GM23248 (cell line): ENCODE measurements at places on chromosomes 7 and 10. TPM values are rescaled to one million over a fixed set of nuclear protein-coding genes. Genes with fewer than 3 reads are reported as not detected.

The GIMAP4 gene
- total RNA-seq, result not detected in 2 replicates

The PDCD4 gene
- 49.9 and 52.7 TPM in 2 replicates for total RNA-seq

The INSYN2A gene
- 0.43 and 0.51 TPM in 2 replicates for total RNA-seq

The ELMO1 gene
- not detected in 2 replicates for total RNA-seq

- DNase-seq, result peak; percentile 62
These were observed 28.6 kb upstream of the SLC16A12 start for GRCh38 chr10:89563861-89564478.

DNA sequence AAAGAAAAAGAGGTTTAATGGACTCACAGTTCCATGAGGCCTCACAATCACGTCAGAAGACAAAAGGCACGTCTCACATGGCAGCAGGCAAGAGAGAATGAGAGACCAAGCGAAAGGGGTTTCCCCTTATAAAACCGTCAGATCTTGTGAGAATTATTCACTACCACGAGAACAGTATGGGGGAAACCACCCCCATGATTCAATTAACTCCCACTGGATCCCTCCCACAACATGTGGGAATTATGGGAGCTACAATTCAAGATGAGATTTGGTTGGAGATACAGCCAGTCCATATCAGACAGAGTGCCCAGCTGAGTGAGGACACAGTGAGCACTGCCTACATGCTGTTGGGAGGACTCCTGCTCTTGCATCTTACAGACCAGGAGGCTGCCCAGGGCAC is 148.4 kb downstream of the TEX36 start:
- DNase-seq, result no peak

DNA sequence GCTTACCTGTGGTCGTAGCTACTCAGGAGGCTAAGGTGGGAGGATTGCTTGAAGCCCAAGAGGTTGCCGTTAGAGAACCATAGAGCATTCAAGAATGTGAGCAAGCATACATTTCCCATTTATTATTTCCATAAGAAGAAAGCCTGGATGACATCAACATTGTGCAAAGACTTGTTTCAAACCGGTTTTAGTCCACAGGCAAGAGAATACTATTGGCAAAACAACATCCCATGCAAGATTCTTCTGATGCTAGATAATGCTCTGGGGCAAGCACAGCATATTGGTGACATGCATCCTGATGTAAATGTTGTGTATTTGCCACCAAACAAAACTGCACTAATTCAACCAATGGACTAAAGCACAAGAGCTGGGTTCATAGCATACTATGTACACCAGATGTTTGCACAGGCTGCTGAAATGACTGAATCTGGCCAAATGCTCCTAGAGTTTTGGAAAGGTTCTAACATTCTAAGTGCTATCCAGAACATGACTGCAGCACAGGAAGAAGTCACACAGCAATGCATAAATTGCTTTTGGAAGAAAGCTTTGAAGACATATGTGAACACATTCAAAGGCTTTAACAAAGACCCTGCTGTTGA is 42.6 kb downstream of the OTUD1 start:
- no peak for DNase-seq

- no peak for DNase-seq
These were observed 416.3 kb downstream of the ADRA2A start for GRCh38 chr10:111493024-111493625.

DNA sequence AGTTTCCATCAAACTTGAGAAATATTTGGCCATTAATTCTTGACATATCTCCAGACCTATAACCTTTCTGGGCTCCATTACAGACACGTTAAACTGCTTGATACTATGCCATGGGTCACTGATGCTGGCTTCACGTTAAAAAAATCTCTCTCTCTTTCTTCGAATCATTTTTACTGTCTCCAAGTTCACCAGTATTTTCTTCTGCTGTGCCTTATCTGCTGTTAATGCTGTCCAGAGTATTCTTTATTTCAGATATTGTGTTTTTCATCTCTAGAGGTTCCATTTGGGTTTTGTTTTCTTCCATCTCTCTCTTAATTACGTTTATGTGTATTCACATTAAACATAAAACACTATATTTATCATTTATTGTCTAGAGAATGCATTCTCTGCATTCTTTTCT is 12.8 kb upstream of the PRPF18 start:
- DNase-seq, result no peak

- peak; percentile 82 for DNase-seq
These were observed 59.8 kb upstream of the CHST15 start for GRCh38 chr10:124153023-124153826.

DNA sequence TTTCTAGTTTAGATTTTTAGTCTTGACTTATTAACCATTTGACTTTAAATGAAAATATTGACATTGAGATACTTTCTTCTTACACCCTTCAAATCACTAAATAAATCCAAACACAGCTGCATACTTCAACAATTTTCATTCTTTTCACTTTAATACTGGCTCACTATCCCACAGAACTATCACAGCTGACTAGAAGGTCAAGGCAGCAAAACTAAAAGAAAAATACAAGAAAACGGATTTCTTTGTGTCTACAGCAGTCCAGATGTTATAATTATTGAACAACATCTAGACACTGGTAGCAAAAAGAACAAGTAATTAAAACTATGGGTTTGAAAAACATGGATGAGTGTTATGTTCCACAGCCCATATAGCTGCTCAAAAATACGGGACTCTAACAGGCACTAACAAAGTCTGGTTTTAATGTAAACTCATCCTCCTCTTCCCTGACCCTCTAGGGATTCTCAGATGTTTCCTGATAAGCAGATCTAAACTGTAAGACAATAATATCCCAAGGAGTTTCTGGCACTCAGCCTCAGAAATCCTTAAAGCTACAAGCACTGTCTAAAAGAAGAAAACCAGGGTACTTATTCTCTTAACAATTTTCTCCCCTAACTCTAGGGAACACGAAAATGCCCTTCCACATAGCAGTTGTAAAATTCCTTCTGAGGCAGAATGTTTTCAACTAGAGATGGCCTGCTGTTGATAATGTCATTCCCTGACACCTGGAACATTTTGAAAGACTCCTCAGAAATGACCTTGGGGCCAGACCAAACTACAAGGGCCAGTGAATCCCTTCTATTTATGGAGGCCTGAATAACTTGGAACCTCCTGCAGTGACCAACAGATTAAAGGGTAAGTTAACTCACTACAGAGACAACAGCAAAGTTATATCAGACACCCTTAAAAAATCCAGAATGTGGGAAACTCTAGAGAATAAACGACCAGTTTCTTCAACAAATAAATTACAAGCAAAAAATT is 12.8 kb downstream of the DNMBP start:
- DNase-seq, result peak; percentile 36

DNA sequence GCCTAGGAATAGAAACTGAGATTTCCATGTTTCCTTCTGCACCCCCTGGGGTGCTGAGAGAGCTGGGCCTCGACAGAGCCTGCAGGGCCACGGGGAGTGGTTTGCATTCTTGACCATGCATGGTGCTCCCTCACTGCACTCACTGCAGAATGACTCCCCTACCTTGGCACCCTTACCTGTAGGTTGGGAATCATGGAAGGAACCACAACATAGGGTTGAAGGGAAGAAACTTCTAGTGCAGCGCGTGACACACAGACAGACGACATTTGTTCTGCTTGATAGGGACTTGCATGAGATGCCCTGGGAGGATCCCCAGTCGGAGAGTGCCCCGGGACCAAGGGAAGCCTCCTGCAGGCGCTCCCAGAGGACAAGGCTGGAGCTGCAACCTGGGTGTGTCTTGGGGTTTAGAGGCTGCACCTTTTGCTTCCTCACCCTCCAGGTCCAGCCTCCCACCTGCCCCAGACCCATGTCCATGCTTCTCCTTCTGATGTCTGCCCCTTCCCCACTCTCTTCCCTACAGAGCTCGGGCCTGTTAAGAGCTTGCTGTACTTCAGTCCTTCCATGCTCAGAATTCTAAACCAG is 245.2 kb downstream of the ABCA13 start:
- no peak for DNase-seq

- no peak for DNase-seq
These were observed 942.5 kb upstream of the ZWINT start for GRCh38 chr10:57303566-57303965.

DNA sequence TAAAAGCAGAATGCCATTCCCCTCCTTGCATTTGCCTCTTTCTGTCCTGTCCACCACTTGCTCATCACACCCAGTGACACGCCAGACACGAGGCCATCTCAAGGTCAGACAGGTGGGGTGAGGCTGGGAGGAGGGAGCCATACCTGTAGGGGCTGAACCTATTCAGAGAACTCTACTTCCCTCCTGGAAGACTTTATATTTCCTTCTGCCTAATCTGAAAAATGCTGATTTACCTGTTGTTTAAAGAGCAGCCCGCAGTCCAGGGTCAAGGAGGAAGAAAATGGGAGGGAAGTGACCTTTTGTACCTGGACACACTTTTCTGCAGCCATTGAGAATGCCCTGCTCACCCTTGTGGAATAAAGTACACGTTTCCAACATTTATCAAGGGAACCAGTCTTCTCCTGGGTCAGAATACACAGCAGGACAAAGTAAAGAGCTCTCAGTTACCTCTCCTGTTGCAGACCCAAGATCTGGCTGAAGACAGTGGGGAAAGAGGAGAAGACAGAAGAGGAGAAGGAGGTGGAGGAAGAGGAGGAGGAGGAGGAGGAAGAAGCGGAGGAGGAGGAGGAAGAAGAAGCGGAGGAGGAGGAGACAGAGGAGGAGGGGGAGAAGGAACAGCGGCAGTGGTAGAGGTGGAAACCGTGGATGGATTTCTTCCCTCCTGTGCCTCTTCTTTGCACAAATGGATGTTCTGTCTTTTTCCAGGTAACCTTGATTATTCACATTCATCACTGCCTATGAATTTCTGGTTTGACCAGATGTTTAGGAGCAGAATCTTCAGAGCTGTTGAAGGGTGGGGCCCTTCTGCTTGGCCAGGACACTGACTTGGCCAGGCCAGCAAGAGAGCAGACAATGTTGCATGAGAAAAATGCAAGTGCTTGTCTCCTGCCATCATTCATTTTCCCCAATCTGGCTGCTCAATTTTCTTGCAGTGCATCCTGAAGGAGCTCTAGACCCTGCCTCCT is 1.2 kb upstream of the BLNK start:
- DNase-seq, result no peak

DNA sequence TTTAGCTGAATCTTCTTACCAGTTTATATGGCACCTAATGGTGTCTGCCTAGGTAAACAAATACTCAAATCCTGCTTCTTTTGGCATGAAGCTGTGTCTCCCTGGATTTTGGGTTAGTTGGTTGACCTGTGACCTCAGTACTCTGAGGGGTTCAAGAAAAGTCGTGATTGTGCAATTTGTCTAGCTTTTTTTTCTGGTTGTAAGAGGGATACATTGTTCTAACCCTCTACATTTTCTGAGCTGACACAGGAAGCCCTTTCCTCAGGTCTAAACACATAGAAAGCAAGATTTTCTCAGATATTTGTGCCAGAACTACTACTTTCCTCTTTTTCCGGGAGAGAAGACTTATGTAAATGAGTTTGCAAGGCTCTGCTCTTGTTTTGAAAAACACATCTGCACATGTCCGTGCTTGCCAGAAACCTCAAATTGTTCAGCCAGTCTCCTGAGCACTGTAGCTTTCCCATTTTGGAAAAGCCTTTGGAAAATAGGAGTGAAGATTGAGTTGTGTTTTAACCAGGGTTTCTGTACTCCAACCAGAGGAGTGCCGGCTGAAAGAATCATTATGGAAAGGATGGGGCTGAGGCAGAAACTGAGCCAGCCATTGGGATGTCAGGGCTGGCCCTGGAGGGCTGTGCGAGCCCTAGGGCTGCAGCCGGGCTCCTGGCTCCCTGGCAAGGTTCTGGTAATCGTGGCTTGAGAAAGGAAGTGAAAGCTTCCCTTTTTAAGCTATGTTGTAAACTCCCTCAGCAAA is 31.3 kb upstream of the CXCL12 start:
- no peak for DNase-seq

GRCh38 chr10:93245779-93246178 is 172.1 kb downstream of the CYP26A1 start:
- no peak for DNase-seq

GRCh38 chr7:157954901-157955300 is 618.1 kb downstream of the DNAJB6 start:
- DNase-seq, result no peak

DNA sequence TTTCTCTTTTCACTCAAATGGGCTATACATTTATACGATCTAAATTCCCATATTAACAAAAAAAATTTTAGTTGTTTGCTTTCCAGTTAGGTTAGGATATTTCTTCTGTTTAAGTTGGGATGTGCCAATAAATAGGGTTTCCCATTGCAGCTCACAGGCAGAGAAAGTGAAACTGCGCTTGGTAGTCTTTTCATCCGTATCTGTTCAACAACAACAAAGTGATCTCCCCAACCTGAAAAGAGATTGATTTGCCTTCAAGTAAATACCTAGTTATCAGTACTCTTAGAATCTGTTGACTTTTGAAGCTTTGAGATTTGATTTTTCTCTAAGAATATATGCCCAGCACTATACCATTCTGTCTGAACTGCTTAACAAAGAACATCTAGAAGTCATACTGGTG is 143.4 kb downstream of the DYNC1I1 start:
- DNase-seq, result peak; percentile 2

DNA sequence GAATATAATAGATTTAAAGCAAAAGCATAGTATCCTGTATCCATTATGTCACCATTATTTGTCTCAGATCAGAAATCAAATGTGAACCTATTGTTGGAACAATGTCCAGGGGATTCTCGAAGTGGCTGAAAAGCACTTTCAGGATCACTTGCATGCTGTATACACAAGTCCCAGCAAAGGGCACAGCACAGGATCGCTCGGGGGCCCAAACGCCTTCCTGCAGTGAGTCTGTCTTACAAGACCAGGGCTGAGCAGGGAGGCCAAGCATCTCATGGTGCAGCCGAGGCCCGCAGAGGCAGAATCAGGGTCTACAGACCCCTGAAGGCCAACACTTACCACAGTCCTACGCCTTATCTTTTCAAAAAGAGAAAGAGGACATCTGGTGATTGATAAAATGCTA is 92.3 kb downstream of the TNS3 start:
- DNase-seq, result no peak

DNA sequence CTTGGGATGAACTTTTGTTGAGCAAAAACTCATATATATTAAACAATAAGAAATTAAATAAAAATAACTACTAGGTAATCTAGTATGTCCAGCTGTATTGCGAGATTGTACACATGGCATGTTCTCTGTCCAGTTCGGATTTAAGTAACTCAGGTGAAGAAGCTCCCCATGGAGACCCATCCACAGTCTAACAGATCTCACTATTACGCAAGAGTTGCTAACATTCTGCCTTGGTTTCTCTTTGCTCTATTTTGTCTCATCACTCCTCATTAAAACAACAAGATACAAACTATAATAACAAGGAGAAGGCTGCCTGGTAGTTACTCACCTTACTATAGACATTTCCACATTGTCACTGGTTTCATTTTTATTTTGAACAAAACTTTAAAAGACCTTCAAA is 1372.3 kb upstream of the CELF2 start:
- no peak for DNase-seq

- DNase-seq, result no peak
These were observed 737.2 kb upstream of the ANKRD30A start for GRCh38 chr10:36388166-36388565.
